Right lung (tissue), 10 donors: ENCODE measurements at places on chromosomes 6 and 20.
A peak's percentile ranks its signal among the peaks of the same experiment; 100 is the strongest.

DNA sequence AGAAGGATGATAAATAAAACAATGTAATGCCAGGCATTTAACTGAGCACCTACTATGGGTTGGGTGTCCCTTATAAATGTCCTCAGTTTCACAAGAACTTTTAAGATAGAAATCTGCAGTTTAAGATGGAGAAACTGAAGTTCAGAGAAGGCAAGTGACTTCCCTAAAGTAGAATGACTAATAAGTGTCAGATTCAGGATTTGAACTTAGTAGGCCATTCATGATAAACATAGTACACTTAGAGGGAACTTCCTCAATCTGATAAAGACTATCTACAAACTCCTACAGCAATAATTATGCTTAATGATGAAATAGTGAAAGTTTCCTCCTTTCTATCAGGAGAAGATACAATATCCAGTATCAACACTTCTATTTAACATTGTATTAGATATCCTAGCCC, 43.9 kb downstream of the NCR2 start:
- no peak for DNase-seq

- DNase-seq = no peak
These were observed 8.7 kb downstream of the ANKS1A start for GRCh38 chr6:34897716-34898115.

GRCh38 chr6:108655806-108656651, 95.3 kb downstream of the FOXO3 start:
- DNase-seq = no peak

GRCh38 chr6:43782764-43783513, 12.9 kb downstream of the VEGFA start:
- DNase-seq = no peak

DNA sequence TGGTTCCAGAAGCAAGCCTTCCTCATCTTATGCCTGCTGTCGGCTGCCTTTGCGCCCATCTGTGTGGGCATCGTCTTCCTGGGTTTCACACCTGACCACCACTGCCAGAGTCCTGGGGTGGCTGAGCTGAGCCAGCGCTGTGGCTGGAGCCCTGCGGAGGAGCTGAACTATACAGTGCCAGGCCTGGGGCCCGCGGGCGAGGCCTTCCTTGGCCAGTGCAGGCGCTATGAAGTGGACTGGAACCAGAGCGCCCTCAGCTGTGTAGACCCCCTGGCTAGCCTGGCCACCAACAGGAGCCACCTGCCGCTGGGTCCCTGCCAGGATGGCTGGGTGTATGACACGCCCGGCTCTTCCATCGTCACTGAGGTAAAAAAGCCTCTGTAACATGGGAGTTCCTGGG, 366 bp downstream of the SLC22A1 start:
- DNase-seq = no peak

DNA sequence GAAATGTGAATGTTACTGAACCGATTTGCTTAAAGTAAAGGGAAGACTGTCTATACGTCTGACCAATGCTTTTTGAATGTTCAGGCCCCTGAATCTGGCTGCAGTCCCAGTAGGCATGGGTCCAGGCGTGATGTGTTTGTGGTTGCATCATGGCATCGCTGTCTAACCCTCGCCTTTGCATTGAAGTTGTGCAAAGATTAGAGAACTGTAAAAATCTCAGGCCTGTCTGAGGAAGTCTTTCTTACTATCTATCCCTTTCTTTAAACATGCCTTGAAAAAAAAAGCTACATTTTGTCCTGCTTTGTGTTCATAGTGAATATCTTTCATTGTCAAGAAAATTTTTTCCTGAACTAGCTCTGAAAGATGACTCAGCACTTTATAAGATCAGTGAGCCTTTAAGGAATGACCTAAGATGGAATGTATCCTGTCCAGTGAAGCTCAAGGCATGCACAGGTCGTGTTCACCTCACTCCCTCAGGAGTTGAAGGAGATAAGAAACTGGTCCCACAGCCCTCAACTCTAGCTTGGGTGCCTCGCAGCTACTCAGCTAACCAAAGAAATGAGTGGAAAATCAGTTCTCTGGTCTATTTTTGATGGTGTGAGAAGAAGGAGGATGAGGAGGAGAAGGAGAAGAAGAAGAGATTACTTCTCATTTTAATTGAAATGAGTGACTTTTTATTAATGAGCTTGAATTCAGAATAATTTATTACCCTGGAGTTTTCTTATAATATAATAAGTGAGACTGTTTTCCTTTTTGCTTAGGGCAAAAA, 48.6 kb downstream of the TPD52L1 start:
- peak; percentile 83 for DNase-seq

DNA sequence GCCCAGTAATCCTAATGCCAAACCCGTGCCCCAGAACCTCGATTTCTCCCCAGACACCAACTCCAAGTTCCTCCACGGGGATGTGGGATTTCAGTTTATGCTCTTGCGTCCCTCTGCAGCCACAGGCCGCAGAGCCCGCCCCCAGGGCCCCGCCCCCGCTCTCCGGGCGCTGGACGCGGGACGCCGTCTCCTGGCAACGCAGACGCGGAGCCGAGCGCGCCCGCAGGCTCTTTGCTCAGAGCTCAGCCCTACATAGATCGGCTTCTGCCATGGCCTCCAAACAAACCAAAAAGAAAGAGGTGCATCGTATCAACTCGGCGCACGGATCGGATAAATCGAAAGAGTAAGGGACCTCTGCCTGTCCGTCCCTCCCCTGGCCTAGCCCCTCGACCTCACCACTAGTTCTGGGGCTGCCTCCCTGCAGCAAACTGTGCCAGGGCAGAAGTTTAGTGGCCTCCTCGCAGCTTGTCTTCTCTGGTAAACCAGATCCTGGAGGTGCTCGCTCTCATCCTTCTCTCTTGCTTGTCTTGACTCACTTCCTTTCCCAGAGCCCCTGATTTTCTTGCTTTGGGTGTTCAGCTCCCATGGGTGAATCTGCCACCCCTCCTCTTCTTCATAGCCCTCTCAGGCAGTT, at the start of gene ADGB:
ADGB (plus strand) TSS at position 201 of the 634 bp plus-strand sequence; CDS start at position 270, 69 bp downstream.
- DNase-seq = peak; percentile 61

GRCh38 chr6:168703990-168704389, 263.0 kb downstream of the SMOC2 start:
- no peak for DNase-seq

- no peak for DNase-seq
These were observed 272.9 kb upstream of the SUPT3H start for GRCh38 chr6:45650524-45651135.
